ENCODE measurements at places on chromosomes 1 and 21.

- DNase-seq, result no peak
Measured at GRCh38 chr1:63116016-63116415, 206.4 kb upstream of the FOXD3 start.

GRCh38 chr1:171115280-171115897 is 24.7 kb downstream of the FMO3 start:
- no peak for DNase-seq

GRCh38 chr1:33503506-33503905 is 31.1 kb downstream of the ZSCAN20 start:
- DNase-seq, result no peak

GRCh38 chr1:204065986-204066300 is 7.0 kb upstream of the SOX13 start:
- no peak for DNase-seq

GRCh38 chr1:4797429-4797828 is 143.0 kb downstream of the AJAP1 start:
- DNase-seq, result no peak

GRCh38 chr1:100530880-100531487 is 7.0 kb upstream of the GPR88 start:
- peak; percentile 14 for DNase-seq

GRCh38 chr1:105101261-105101660 is 1351.6 kb downstream of the AMY1C start:
- no peak for DNase-seq

DNA sequence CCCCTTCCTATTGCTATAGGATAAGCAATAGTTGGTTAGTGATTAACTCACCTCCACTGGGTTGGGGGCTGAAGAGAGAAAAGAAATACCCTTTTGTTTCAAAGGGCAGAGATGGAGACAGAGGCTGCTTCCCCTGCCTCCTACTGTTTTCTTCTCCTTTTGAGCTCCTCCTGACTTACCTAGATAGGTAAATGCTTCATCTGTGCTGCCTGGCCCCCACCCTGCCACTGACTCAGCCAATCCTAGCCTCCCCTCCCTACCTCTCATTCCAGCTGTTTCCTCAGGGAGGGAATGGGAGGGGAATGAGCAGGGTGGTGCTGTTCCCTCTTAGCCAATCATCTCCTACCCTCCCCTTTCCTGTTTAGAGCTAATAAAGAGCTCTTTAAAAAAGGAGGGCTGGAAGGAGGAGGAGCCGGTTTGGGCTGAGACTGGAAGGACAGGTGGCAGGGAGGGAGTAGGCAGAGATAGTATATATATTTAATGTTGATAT is at the start of gene C1orf116:
Gene C1orf116 (minus strand): TSS at position 229 of the 490 bp plus-strand sequence. CDS start 5,158 bp downstream, outside the sequence.
- no peak for DNase-seq

GRCh38 chr1:233909195-233909594 is 4.7 kb downstream of the SLC35F3 start:
- DNase-seq, result no peak
